ENCODE measurements at places on chromosomes 5 and 9. TPM values are rescaled to one million over a fixed set of nuclear protein-coding genes. Genes with fewer than 3 reads are reported as not detected.
A peak's percentile ranks its signal among the peaks of the same experiment; 100 is the strongest.

DNA sequence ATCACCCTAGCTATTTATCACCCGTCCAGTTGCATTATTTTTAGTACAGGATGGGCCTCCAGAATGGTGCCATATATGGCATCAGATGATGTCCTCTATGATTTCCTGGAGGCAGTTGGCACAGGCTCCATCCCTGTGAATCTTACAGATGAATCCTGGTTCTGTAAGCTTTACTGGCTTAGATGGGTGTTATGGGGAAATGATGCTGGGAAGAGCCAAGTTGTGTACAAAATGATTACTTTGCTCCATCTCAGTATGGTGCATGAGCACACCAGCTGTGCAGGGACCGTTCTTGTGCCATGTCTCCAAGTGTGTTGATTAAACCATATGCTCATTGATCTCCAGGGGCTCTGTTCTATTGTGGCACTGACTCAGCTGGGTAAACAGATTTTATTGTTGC is 755.7 kb downstream of the TLR4 start:
- H3K36me3 ChIP-seq: no peaks in the 10 kb centered on the region
- H3K27ac ChIP-seq: no peak overlapping the region
- H3K4me3 ChIP-seq: no peak overlapping the region
- no peak for DNase-seq

GRCh38 chr5:68423154-68423811 is 207.7 kb downstream of the PIK3R1 start:
- no peak for DNase-seq
- no peaks in the 10 kb centered on the region for H3K4me1 ChIP-seq
- no peaks in the 10 kb centered on the region for H3K36me3 ChIP-seq

The CPLANE1 gene
- total RNA-seq: 55.5 TPM

- no peak overlapping the region for H3K27ac ChIP-seq
- H3K36me3 ChIP-seq: no peaks in the 10 kb centered on the region
- no peak overlapping the region for H3K4me3 ChIP-seq
- H3K4me1 ChIP-seq: no peaks in the 10 kb centered on the region
- H3K27me3 ChIP-seq: no peaks in the 10 kb centered on the region
Observed at GRCh38 chr5:159899067-159900049, 16.9 kb upstream of the ADRA1B start.

The ACOT12 gene
- total RNA-seq: not detected

The IFNA17 gene
- total RNA-seq: not detected

DNA sequence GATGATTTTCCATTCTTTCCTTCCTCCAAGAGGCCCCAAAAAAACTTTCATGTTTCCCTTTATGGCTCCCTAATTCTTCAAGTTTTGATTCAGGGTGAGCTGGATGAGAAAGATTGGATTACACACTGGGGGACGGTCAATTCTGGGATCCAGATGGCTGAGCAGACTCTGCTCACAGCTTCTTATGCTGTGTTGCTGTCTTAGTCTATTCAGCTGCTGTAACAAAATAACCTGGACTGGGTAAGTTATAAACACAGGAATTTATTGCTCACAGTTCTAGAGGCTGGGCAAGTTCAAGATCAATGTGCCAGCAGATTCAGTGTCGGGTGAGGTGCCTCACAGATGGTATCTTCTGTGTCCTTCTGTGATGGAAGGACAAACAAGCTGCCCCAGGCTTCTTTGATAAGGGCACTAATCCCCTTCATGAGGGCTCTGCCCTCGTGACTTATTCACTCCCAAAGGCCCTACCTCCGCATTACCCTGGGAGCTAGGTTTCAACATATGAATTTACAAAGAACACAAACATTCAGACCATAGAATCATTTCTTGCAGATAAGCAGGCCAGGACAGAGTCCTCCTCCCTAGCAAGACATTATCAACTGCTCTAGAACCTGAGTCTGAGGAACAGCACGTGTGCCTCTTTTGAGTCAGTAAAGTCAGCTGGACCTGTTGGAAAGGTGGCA is 23.1 kb upstream of the SMAD5 start:
- DNase-seq: no peak
- H3K27ac ChIP-seq: peak overlapping the region; percentile 22
- H3K4me3 ChIP-seq: no peak overlapping the region
- no peaks in the 10 kb centered on the region for H3K36me3 ChIP-seq

GRCh38 chr5:72225741-72226140 is 94.3 kb downstream of the MRPS27 start:
- no peak for DNase-seq
- H3K36me3 ChIP-seq: no peaks in the 10 kb centered on the region
- no peak overlapping the region for H3K27ac ChIP-seq

DNA sequence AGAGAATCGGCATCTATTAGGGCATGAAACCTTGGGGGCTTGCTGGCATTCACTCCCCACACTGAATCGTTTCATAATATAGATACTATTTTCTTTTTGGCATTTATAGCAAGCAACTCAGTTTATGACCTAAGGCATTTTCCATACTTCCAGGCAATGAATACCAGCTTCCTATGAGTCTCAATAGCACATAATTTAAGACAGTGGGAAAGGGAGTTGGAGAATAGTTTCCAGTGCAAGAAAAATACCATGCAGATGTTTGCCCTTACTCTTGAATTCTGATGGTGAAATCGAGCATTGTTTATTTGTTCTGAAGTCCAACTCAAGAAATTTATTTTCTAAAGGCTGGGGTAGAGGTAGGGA is 175.8 kb upstream of the KLF9 start:
- H3K36me3 ChIP-seq: no peaks in the 10 kb centered on the region
- no peak for DNase-seq
- peak overlapping the region; percentile 89 for H3K27ac ChIP-seq
- H3K27me3 ChIP-seq: no peaks in the 10 kb centered on the region
- H3K4me3 ChIP-seq: no peak overlapping the region
- H3K4me1 ChIP-seq: peaks cover 6% of the 10 kb centered on the region

GRCh38 chr9:22469928-22470544 is 23.4 kb downstream of the DMRTA1 start:
- H3K27me3 ChIP-seq: no peaks in the 10 kb centered on the region
- H3K27ac ChIP-seq: no peak overlapping the region
- H3K4me3 ChIP-seq: no peak overlapping the region
- H3K36me3 ChIP-seq: no peaks in the 10 kb centered on the region

The SH2D3C gene
- total RNA-seq: 15.4 TPM

The QRFP gene
- total RNA-seq: not detected

DNA sequence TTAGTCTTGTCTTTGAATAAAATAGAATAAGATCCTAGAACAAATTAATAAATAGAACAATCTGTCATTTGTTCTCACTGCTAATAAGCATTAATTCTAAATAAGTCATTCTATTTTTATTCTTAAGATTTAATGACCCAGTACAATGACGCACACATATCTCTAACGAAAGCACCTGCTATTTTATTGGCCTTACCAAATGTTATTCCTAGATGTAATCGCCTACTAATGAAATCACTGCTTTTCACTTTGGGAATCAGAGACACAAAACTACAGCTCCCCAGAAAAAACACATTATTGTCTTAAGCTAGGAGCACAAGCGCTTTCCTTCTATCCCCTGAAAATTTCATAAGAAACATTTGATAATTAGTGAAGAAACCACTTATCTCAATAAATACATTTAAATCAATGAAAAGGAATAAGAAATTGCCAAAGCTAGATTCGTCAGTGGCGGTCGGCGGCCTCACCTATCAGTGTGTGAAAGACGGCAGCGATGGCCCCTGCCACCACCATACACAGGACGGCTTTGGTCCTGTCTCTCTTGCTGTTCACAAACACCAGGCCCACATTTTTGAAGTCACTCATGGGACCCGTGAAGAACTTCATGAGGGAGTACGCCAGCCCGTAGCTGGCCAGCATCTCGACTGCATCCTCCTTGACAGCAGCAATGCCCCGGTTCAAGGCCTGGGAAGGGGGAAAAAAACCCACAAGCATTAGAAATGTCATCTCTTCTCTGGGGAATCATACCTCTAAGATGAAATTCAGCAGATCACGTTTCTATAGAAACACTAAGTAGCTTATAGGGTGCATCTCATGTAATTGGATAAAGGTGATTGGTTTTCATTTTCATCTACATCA is 102.8 kb downstream of the ANKH start:
- H3K4me1 ChIP-seq: no peaks in the 10 kb centered on the region
- H3K27me3 ChIP-seq: no peaks in the 10 kb centered on the region
- H3K27ac ChIP-seq: no peak overlapping the region
- no peaks in the 10 kb centered on the region for H3K36me3 ChIP-seq

DNA sequence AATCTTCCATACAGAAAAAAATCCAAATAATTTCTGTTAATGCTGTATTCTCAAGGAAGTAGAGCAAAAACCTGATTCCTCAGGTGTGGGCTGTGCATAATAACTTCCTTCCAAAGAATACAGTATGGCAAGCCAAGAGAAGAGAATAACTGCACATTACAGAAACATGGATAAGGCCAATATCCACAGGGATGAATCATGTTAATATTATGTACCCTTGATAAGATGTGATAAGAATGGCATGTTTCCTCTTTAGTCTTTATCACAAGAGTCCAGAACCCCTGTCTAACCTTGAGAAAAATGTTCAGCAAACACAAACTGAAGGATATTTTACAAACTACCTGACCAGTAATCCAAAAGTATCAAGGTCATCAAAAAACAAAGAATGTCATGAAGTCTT is 795.8 kb downstream of the SEMA5A start:
- no peaks in the 10 kb centered on the region for H3K4me1 ChIP-seq
- no peak overlapping the region for H3K4me3 ChIP-seq
- H3K27ac ChIP-seq: no peak overlapping the region
- no peak for DNase-seq
- no peaks in the 10 kb centered on the region for H3K36me3 ChIP-seq

GRCh38 chr5:3432135-3432534 is 163.5 kb upstream of the IRX1 start:
- peaks cover 14% of the 10 kb centered on the region for H3K27me3 ChIP-seq
- H3K27ac ChIP-seq: no peak overlapping the region
- no peak for DNase-seq
- no peaks in the 10 kb centered on the region for H3K4me1 ChIP-seq

DNA sequence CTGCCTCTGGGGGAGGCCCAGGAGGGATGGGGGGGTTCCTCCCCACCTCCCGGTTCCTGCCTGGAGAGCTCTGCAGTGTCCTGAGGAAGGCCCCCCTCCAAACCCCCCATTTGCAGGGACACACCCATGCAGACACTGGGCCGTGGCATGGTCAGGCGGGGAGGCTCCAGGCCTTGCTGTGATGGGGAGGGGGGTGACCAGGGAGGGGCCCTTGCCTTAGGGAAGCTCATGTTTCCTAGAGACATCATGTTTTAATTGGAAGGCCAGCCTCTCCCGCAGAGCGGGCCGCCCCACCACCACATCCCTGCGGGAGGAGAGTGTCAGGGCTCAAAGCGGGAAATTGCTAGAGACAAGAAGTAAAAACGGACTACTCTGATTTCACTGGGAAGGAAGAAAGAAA is 12.0 kb downstream of the PRRX2 start:
- no peaks in the 10 kb centered on the region for H3K27me3 ChIP-seq
- peak overlapping the region; percentile 50 for H3K27ac ChIP-seq
- DNase-seq: no peak
- no peaks in the 10 kb centered on the region for H3K36me3 ChIP-seq

DNA sequence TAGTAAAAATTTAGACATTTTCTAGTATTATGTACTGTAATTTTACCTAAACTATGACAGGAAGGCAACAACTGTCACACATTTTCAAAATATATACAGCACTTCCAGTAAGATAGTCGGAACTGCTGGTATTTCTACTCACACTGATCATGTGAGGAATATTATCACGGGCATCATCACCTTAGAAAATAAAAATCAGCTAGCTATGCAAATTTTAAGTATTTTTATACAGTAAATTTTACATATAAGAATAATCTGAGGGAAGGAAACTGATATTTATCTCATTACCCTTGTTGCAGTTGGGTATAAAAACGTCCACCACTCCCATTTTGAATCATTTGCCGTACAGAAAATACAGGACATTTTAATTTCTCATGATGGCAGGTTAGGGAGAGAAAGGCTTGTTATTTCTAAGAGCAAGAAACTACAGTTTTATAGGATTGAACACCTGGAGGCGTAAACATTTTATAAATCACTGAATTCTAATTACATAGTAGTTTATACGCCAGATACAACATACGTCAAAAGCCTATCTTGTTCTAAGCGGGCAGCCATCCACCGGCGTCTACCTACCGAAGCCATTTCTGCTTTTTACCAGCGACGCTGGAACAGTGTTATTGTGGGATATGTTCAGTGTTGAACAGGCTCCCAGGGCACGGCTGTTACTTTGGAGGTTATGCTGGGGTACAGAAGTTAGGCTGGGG is 729 bp upstream of the TNPO1 start:
- no peak for DNase-seq
- no peaks in the 10 kb centered on the region for H3K36me3 ChIP-seq
- H3K4me3 ChIP-seq: peak overlapping the region; percentile 72
- no peaks in the 10 kb centered on the region for H3K27me3 ChIP-seq
- peak overlapping the region; percentile 99 for H3K27ac ChIP-seq

GRCh38 chr9:79569814-79570447 is 1.8 kb upstream of the TLE4 start:
- no peaks in the 10 kb centered on the region for H3K4me1 ChIP-seq
- no peak for DNase-seq
- no peaks in the 10 kb centered on the region for H3K36me3 ChIP-seq
- peak overlapping the region; percentile 85 for H3K4me3 ChIP-seq
- peak overlapping the region; percentile 89 for H3K27ac ChIP-seq
- H3K27me3 ChIP-seq: no peaks in the 10 kb centered on the region

- H3K4me1 ChIP-seq: no peaks in the 10 kb centered on the region
- DNase-seq: no peak
- H3K4me3 ChIP-seq: no peak overlapping the region
- H3K36me3 ChIP-seq: no peaks in the 10 kb centered on the region
- H3K27me3 ChIP-seq: no peaks in the 10 kb centered on the region
Observed at GRCh38 chr5:75524071-75524470, 12.4 kb downstream of the POLK start.

DNA sequence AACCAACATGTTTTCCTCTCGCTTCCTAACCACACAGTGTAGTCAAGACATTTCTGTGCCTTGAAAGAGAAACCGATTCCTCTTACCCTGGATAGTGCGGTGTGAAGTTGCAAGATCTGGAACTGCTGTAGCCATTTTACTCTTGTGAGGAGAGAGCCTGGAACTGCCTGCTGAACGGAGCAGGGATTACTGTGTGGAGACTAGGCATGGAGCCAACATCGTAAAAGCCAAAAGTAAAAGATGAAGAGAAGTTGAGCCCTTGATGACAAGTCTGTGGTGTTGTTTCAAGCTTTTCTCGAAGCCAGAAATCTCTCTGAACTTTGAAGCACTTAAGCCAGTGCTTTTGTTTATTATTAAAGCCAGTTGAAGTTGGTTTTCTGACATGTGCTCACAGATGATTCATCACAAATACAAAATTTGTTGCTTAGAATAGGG is 110.1 kb upstream of the GRIN3A start:
- no peak for DNase-seq
- no peaks in the 10 kb centered on the region for H3K36me3 ChIP-seq
- H3K27ac ChIP-seq: no peak overlapping the region
- no peak overlapping the region for H3K4me3 ChIP-seq
- no peaks in the 10 kb centered on the region for H3K27me3 ChIP-seq

DNA sequence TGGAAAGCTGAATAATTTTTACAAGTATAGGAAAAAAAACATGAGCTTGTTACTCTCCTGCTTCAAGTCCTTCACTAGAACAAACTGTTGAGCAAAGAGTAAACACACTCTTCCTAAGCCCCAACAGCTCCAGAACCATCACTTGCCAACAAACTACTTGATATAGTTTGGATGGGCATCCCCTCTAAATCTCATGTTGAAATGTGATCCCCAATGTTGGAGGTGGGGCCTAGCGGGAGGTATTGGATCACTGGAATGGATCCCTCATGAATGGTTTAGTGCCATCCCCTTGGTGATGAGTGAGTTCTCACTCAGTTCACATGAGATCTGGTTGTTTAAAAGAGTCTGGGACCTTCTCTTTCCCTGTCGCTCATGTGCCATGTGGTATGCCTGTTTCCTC is 82.8 kb downstream of the PLPP1 start:
- H3K36me3 ChIP-seq: no peaks in the 10 kb centered on the region
- H3K27ac ChIP-seq: no peak overlapping the region
- H3K4me1 ChIP-seq: no peaks in the 10 kb centered on the region
- no peak for DNase-seq
